ENCODE measurements at places on chromosomes 13 and 19. TPM values are rescaled to one million over a fixed set of nuclear protein-coding genes. Genes with fewer than 3 reads are reported as not detected.

Gene ZNF547
- 4.1 TPM for total RNA-seq

Gene NLRP5
- total RNA-seq: not detected

DNA sequence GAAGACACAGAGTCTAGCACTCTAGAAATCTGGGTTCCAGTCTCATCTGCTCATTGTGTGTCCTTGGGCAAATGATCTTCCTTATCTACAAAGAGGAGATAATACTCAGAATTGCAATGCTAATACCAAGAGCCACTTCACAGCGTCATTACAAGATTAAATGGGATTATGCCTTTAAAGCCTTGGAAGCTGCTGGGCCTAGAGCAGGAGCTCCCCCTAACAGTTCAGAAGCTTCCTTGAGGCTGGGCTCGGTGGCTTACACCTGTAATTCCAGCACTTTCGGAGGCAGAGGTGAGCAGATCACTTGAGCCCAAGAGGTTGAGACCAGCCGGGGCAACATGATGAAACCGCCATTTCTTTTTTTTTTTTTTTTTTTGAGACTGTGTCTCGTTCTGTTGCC is 27.6 kb downstream of the AP2S1 start:
- H3K27me3 ChIP-seq: no peaks in the 10 kb centered on the region
- H3K4me3 ChIP-seq: no peak overlapping the region
- no peak for DNase-seq

GRCh38 chr13:106110241-106110855 is 425.1 kb downstream of the EFNB2 start:
- DNase-seq: no peak
- no peak overlapping the region for H3K4me3 ChIP-seq
- no peak overlapping the region for H3K27ac ChIP-seq
- no peaks in the 10 kb centered on the region for H3K4me1 ChIP-seq
- H3K36me3 ChIP-seq: no peaks in the 10 kb centered on the region

GRCh38 chr19:8210421-8211101 is 1.4 kb downstream of the CERS4 start:
- H3K27ac ChIP-seq: no peak overlapping the region
- H3K4me1 ChIP-seq: peaks cover 12% of the 10 kb centered on the region
- no peaks in the 10 kb centered on the region for H3K27me3 ChIP-seq
- H3K36me3 ChIP-seq: no peaks in the 10 kb centered on the region
- peak overlapping the region; percentile 67 for H3K4me3 ChIP-seq

DNA sequence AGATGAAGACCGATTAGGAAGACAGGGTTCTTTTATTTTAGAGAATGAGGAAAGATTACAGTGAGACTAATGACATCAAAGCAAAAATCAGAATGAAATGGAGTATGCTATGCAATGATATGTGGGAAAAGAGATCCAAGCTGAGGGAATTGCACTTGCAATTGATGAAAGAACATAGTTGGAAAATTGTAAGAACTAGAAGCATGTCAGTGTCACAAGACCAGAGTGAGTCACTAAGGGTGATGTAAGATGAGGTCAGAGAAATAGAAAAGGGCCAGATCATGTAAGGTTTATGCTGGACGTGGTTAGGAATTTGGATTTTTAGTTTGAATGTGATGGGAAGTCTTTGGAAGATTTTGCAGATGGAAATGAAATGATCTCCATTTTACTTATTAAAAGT is 1937.3 kb downstream of the OLFM4 start:
- DNase-seq: no peak
- H3K36me3 ChIP-seq: no peaks in the 10 kb centered on the region
- no peaks in the 10 kb centered on the region for H3K4me1 ChIP-seq
- H3K27ac ChIP-seq: no peak overlapping the region

GRCh38 chr19:1968279-1969175 is 27.6 kb downstream of the CSNK1G2 start:
- no peaks in the 10 kb centered on the region for H3K27me3 ChIP-seq
- peak; percentile 16 for DNase-seq
- no peaks in the 10 kb centered on the region for H3K4me1 ChIP-seq
- H3K36me3 ChIP-seq: no peaks in the 10 kb centered on the region
- H3K27ac ChIP-seq: no peak overlapping the region

GRCh38 chr13:113584205-113584869 is at the start of gene TFDP1:
Gene TFDP1, plus strand, starts transcription at chr13:113584753. Its CDS starts 1,085 bp downstream, at chr13:113585838.
- no peaks in the 10 kb centered on the region for H3K4me1 ChIP-seq
- DNase-seq: peak; percentile 91
- peaks cover 4% of the 10 kb centered on the region for H3K36me3 ChIP-seq
- H3K27me3 ChIP-seq: no peaks in the 10 kb centered on the region

GRCh38 chr19:17243211-17243829 is 2.4 kb downstream of the NR2F6 start:
- H3K36me3 ChIP-seq: no peaks in the 10 kb centered on the region
- H3K27me3 ChIP-seq: no peaks in the 10 kb centered on the region
- peak; percentile 50 for DNase-seq
- peak overlapping the region; percentile 88 for H3K27ac ChIP-seq
- peak overlapping the region; percentile 69 for H3K4me3 ChIP-seq

- no peak overlapping the region for H3K27ac ChIP-seq
- no peaks in the 10 kb centered on the region for H3K4me1 ChIP-seq
- no peak overlapping the region for H3K4me3 ChIP-seq
- no peaks in the 10 kb centered on the region for H3K36me3 ChIP-seq
- H3K27me3 ChIP-seq: no peaks in the 10 kb centered on the region
Observed at GRCh38 chr19:32830231-32831014, 39.1 kb downstream of the SLC7A9 start.

Measured in kidney (tissue), 22 donors.